ENCODE measurements at places on chromosomes 7 and 10.

- peak; percentile 51 for DNase-seq
Measured at GRCh38 chr10:107733328-107734130, 569.0 kb upstream of the SORCS1 start.

GRCh38 chr10:77328272-77328816 lies 309.3 kb downstream of the KCNMA1 start:
- peak; percentile 48 for DNase-seq

GRCh38 chr10:126373147-126373546 lies 15.1 kb downstream of the ADAM12 start:
- no peak for DNase-seq

GRCh38 chr7:83586281-83586680 lies 62.7 kb downstream of the SEMA3E start:
- no peak for DNase-seq

- DNase-seq, result no peak
Measured at GRCh38 chr7:68529221-68529620, 1069.1 kb upstream of the AUTS2 start.

DNA sequence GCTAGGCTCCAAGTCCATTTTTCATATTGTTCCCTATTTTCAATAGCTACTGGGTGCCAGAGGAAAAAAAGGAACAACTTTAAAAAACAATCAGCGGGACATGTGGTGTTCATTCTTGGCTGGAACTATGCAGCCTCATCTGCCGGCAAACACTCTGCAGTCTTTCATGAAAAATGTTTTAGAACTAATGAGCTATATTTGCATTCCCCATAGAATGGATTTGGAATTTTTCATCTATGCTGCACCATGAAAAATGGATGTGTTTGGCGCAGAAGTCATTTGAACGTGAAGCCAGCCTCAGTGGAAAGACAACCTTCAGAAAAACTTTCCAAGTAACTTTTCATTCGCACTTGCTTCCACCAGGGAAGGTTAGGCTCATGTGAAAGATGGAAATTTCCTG lies 270.5 kb downstream of the SKAP2 start:
- no peak for DNase-seq

- peak; percentile 30 for DNase-seq
Measured at GRCh38 chr10:102280397-102281101, 35.2 kb downstream of the GBF1 start.

GRCh38 chr7:156614434-156615264 lies 25.9 kb upstream of the RNF32 start:
- DNase-seq, result no peak
